T-helper 2 cell treated with Interferon-gamma antibody and Interleukin-4, amounts not matched to agents 5 μg/mL and 100 μg/mL, for 36 hours (primary cell): ENCODE measurements at places on chromosomes 1 and 21.

GRCh38 chr1:167262836-167263235 is 42.1 kb downstream of the POU2F1 start:
- DNase-seq = no peak

DNA sequence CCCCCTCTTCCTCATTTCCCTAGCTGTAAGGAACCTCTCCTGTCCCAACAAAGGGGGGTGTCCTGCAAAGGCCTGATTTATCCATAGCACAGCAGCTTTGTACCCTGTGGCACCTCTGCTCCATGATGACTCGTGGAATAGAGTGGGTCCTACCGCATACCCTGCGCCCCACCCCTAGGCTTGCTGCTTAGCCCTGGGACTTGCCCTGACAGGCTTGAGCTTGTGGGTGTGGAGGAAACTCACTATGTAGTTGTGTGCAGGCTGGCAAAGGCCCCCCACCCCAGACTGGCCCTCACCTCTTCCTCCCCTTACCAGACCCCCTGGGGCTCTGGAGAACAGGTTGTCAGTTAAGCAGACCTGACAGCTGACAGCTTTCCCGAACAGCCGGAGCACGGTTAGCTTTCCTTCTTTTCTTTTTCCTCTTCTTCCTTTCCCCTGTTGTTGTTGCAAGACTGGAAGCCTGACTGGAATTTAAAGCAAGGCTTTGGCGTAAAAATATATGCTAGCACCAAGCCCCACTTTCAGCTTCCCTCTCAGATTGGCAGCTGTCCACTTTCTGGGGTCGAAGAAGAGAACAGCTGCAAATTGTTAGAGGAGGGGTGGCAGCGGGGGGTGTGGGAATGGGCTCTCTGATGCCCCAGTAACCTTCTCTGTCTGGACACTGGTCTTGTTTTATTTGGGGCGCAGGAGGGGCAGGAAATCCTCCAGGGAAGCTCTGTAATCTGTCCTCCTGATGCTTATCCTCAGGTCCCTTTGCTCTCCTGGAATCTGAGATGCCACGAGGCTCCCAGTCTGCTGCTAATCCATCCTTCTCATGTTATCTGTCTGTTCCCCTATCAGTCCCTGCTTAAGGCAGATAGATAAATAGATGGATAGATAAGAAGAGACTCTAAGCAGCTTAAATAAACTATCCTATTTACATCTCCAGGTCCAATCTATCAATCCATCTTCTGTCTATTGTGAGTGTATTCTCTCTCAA is 134.6 kb downstream of the BRINP2 start:
- DNase-seq = no peak

DNA sequence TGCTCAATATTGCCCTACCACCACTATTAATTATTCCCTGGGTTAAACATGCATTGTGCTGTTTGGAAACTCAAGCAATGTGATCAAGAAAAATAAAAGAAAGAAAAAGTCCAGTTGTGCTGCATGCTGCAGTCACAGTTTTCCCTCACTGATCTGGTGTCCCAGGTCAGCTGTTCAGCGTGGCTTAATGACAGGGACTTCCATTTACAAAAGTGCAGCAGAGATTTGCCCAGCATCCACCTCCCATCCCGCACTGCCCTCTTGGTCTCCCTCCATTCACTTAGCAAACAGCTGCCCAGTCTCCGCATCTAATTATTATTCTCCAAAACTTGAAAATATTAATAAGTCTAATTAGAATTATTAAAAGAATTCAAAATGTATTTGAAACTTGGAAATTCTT is 2.0 kb upstream of the OR2T4 start:
- DNase-seq = no peak

GRCh38 chr1:55987491-55988249 is 591.7 kb downstream of the PLPP3 start:
- DNase-seq = no peak

GRCh38 chr1:236141447-236142252 is 689 bp upstream of the GPR137B start:
- DNase-seq = no peak
